ENCODE measurements at places on chromosomes 5 and 9.

- DNase-seq = peak; percentile 75
These were observed 72.3 kb downstream of the PSMB7 start for GRCh38 chr9:124342776-124343485.

DNA sequence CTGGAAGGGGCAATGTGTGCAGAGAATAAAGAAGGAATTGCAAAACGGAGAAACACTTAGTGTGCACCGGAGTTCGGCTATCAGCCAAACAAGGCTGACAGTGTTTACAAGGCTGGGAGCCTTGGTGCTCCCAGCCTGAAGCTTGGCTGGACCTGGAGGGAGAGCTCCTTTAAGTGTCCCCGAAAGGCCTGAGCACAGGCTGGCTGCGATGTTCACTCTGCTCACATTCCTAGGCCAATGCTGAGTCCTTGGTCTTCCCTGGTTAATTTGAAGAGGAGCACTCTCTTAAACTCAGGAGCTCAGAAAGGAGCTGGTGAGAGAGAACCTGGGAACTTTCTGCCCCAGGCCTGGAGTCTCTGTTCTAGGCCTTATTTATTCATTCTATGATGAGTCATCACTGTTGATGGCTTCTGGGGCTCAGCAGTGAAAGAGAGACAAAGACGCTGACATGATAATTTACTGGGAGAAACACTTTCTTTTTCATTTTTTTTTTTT lies 88.6 kb upstream of the MYO10 start:
- DNase-seq = no peak

- no peak for DNase-seq
These were observed 684.0 kb upstream of the ACO1 start for GRCh38 chr9:31700252-31701045.

- DNase-seq = no peak
These were observed 110.2 kb upstream of the EGFLAM start for GRCh38 chr5:38148021-38148625.

DNA sequence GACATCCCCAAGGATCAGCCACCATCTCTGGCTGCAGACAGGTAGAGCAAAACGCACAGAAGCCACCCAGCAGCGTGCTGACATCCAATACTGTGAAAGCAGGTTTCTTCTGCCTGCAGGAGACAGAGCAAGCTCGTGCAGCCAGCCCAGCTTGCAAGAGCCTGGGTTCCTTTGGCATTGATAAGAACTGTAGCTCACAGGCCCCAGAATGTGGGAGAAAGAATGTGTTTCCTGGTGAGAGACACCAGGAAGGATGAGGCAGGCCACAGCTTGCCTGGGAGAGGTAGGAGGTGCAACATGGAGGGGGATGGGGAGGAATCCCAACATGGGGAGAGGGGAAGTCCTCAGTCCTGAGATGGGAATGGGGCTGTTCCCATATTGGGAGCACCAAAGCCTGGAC lies 34.0 kb upstream of the ARAP3 start:
- peak; percentile 43 for DNase-seq

DNA sequence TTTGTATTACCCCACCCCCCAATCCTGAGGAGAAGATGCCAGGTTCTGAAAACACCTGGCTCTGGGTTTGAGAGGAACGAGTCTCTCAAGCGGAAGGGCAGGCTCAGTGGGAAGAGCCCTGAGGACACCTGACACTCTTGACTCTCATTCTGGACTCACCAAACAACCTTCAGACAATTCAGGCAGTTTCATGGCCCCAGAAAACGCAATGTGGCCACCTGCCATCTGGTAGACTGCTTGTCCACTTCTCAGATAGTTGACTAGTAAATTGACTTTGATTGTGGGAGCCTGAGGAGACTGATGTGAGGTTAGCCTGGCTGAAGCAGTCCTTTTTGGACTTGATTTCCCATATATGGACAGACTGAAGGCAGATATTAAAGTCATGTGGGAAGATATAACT lies 117.5 kb upstream of the FSTL4 start:
- no peak for DNase-seq

DNA sequence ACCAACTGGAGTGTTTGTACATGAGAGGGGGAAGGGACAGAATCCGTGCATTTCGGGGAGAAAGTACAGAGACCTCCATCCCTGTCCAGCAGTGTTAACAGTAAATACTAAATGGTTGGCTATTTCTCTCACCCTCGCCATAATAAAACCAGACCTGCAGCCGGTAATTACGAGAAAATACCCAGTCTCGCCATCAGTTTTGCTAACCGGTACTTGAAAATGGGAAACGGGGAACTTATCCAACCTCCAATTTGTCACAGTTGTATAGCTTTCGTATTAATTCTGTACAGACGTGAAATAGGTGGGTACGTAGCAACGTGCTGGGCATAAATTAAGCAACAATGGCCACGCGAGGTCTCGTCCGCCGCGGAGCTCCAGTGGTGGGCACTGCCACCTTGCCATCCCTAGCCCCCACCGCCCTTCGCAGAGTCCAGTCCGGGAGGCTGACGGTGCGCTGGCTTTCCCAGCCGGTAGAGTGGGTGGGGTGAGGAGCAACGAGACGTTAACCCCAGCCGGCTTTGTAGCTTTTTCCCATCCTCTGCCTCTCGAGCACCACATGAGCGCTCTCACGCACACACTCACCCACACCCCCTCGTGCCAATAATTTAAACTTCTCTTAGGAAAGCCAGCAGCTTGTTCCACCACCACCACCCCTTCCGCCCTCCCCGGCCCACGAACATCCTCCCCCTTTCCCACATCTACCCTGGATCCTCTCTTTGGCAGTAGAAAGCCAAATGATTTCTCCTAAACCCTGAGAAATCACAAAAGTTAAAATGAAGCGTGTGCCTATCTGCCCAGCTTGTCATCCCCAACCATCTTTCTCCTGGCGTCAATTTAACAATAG lies 1.8 kb downstream of the ELAVL2 start:
- peak; percentile 65 for DNase-seq

GRCh38 chr5:140114341-140115185 lies 654 bp downstream of the PURA start:
- peak; percentile 86 for DNase-seq

DNA sequence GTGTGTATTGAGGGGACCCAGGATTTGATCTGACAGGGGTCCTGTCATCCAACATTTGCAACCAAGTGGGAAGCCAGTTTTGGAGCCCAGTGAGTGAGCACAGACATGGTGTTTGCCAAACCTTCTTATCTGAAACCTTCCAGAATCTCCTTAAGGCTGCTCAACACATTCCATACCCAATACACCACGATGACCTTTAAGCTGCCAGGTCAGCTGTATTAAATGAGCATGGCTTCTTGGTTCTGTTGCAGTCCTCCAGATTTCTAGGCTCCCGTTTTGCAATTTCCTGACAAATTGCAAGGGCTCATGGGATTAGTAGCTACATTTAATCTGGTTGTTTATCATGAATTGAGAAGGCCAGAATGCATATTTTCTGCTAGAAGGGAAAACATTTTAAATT lies 124.2 kb upstream of the ATP10B start:
- peak; percentile 7 for DNase-seq

DNA sequence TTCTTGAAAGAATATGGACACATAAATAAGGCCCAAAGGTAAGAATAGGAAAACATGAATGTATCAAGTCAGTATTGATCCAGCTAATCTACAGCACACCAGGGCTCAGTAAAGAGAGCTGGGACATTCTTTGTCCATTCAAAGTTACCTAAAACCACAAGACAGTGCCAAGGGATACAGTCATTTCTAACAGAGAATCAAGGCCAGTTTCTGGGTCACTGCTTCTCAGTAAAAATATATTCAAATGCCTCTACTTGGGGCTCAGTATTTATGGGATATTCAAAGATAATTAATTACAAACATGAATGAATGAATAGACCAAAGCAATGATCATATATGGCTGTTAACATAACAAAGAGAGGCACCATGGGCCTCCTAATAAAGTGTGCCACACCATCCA lies 34.9 kb downstream of the MTMR12 start:
- DNase-seq = no peak

DNA sequence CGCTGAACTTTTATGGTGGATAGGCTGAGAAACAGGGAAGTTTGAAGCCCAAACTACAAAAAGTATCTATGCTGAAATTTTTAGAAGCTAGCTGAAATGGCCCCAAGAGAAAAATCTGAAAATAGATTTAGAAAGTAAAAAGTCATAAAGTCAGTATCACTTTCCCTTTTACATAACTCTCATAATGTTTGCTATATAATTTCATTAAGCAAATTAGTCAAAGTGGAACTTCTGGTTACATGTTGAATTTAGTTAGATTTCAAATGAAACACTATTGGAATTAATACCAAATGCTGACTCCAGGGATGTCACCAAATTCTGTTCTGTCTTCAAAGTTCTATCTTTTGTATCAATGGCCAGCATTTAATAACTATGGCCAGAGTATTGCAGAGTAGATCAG lies 126.9 kb downstream of the TTC39B start:
- no peak for DNase-seq

DNA sequence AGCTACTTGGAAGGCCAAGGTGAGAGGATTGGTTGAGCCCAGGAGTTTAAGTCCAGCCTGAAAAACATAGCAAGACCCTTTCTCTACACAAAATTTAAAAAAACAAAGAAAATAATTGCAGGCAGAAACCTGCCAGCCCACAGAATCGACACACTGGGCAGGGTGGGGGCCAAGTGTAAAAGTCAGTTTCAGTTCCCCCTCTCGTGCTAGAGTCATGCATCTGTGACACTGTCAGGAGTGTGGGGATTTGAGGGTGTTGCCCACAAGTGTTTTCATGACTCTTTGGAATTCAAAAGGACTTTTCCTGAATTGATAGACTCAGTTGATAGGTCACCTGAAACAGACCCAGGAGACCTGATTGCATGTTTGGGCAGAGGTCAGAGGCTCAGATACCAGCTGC lies 47.6 kb downstream of the PRRC2B start:
- DNase-seq = no peak

DNA sequence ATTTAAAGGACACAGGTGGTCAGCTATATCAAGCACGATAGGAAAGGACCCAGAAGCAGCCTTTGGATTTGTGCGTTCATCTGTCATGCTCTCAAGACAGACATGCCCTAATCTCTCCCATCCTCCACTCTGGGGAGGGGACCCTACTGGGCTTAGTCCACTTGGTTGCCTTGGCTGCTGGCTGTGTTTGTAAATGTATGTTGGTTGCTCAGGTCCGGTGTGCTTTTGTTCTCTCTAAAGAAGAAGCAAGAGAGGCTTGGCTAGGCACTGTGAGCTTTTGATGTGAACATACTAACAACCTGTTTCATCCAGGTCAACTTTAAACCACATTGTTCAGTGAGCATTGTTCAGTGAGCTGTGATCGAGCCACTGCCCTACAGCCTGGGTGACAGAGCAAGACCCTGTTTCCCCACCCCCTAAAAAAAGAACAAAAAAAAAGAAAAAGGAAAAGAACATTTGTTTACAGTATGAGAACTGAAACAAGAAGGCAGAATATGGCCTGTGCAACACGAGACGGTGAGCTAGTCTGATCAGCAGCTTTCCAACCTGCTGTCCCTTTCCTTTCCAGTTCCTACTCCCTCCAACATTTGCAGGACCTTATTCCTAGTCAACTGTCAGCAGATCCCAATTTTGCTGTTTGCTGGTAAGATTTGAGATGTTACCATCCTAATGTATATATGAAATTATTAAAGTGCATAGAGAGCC lies 228.3 kb downstream of the ARHGAP26 start:
- DNase-seq = no peak

DNA sequence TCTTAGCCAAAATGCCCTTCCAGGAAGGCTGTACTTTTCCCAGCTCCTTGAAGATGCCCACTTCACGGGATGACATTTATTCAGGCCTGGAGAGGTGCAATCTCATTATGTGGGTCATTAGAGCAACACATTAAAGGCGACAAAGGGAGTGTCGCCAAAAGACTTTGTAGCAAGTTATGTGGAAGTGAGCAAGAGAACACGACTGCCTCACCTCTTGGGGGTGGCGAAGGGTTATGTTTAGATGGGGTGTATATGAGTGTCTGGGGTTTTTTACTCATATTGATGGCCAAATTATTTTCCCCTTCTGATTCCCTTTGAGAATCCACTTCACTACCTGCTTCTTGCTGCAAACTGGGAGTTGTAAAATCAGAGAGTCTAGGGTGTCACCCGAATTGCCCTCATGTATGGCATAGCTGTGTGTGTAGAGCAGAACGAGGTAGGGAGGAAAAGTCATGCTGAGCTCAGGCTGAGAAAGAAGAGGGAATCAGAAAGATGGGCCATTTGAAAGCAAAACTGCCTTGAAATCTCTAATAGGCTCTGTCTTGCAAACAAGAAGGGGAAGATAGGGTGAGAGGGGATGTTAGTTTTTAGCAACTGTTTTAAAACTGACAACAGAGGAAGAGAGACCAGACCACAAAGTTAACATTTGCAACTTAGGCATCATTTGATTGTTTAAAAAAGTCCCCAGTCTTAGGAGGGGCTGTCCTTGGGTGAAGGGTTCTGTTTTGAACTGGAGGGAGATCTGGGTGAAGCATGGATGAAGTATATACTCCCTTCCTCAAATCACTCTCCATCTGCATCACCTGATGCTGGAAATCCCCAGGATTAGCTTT lies 97.1 kb upstream of the IL12B start:
- DNase-seq = no peak

GRCh38 chr9:91042541-91042940 lies 240.9 kb downstream of the SYK start:
- DNase-seq = no peak

DNA sequence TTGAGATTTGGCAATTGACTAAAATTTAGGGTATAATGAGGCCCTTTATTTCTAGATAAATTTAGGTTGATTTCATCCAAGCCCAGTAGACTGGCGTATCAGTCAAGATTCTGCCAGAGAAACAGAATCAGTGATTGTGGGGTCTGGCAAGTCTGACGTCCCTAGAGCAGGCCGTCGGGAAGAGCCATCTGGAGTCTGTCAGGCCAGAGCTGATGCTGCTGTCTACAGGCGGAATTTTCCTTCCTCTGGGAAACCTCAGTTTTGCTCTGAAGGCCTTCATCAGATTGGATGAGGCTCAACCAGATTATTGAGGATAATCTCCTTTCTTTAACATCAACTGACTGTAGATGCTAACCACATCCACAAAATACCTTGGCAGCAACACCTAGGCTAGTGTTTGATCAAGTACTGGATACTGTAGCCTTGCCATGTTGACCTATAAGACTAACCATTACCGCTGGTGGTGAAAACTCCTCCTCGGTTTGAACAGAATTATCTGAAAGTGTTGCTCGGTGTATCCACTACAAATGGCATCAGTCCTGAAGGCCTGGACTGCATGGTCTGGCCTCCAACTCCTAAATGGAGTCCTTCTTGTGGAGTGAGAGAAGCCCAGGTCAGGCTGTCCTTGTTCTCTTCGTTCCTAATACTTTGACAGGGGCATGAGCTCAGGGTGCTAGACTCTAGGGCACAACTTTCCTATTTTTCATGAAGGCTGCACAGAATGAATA lies 83.2 kb upstream of the ANKH start:
- no peak for DNase-seq

DNA sequence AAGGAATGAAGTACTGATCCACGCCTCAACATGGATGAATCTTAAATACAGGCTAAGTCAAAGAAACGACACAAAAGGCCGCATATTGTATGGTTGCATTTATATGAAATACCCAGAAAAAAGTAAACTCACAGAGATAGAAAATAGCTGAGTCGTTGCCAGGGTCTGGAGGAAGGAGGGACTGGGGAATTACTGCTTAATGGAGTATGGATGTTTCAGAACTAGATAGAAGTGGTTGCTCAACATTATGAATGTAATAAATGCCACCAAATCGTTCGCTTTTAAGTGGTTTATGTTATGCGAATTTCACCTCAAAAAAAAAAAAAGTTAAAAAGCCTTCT lies 784 bp upstream of the MSANTD3 start:
- DNase-seq = no peak
